ENCODE measurements at places on chromosomes 3 and 15.

GRCh38 chr3:73234354-73235014 lies 173.0 kb downstream of the EBLN2 start:
- DNase-seq: no peak

DNA sequence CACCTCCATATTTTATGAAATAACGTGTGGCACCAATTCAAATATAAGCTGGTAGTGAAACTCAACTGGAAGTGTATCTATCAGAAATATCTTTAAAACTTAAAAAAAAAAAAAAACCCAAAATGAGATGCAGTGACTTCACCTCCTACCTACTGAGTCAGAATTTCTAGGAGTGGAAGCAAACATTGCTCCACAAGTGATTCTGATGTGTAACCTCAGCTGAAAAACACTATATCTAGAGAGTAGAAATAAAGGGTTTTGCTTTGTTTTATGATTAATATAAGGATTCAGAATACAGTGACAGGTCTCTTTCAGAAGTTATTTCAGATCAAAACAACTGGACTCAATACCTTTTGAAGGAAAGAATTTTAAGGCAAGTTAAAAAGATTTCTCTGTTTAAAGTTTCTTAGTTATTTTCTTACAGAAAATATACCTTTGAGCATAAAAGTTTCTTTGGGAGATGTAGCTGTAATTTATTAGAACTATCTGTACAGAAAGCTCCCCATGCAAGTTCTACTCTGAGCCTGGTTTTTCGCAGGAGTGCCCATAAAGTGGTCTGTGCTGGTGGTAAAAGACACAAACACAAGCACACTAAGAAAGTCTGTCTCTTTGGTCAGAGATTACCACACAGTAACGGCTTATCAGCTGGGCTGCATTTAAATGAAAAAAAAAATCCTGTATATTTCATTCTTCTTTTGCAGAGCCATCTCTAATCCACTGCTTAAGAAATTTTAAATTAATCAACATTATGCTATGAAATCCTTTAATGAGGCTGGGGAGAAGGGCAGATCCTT lies 59.9 kb upstream of the PPIB start:
- peak; percentile 69 for DNase-seq

- no peak for DNase-seq
Observed at GRCh38 chr15:40927495-40927872, 1.7 kb upstream of the DLL4 start.

DNA sequence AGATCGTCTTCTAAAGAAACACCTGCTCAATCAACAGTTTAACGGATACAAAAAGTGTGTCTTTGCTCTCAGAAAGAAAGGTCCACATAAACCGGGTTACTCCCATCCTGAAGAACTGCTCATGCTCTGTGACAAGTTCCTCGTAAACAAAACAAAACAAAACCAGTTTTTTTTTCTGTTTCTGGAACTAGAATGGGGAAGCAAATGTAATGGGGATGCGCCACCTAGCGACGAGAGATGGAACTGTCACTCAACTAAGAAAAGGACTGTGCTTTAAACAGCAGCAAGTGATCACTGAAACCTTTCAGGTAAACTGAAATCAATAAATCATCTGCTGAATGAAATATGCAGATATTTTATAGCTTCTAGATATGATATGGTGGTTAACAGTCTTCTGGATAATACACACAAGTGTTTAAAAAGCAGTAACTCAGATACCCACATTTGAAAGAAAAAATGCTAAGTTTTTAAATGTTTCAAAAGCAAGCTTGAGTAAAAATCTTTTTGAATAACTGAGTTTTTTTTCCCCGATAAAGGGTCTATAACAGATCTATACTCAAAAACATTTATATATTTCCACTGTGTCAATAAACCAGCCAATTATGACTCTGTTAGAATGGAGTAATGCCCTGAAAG lies 10.9 kb downstream of the TM2D3 start:
- DNase-seq: peak; percentile 80

DNA sequence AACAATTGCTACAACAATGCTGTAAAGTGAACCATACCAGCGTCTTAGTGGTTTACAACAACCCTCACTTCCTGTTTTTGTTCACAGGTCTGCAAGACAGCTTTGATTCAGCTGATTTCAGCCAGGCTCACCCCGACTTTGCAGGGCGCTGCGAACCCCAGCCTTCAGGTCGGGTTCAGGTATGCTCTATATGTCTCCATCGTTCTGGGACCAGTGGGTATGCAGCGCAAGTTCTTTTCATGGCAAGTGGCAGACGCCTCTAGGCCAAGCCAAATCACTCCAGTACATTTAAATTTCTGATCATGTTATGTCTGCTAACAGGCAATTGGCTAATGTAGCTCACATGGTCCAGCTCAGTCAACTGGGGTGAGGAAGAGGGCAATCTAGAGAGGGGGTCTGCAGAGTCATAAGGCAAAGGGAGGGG lies 52.4 kb upstream of the RGMA start:
- DNase-seq: no peak

Measured in GM23248 (cell line).